ENCODE measurements at places on chromosomes 2 and 18.

- no peak for DNase-seq
Measured at GRCh38 chr2:241855888-241856422, 2.7 kb downstream of the PDCD1 start.

GRCh38 chr2:26179446-26179913 is 6.6 kb downstream of the GAREM2 start:
- no peak for DNase-seq

DNA sequence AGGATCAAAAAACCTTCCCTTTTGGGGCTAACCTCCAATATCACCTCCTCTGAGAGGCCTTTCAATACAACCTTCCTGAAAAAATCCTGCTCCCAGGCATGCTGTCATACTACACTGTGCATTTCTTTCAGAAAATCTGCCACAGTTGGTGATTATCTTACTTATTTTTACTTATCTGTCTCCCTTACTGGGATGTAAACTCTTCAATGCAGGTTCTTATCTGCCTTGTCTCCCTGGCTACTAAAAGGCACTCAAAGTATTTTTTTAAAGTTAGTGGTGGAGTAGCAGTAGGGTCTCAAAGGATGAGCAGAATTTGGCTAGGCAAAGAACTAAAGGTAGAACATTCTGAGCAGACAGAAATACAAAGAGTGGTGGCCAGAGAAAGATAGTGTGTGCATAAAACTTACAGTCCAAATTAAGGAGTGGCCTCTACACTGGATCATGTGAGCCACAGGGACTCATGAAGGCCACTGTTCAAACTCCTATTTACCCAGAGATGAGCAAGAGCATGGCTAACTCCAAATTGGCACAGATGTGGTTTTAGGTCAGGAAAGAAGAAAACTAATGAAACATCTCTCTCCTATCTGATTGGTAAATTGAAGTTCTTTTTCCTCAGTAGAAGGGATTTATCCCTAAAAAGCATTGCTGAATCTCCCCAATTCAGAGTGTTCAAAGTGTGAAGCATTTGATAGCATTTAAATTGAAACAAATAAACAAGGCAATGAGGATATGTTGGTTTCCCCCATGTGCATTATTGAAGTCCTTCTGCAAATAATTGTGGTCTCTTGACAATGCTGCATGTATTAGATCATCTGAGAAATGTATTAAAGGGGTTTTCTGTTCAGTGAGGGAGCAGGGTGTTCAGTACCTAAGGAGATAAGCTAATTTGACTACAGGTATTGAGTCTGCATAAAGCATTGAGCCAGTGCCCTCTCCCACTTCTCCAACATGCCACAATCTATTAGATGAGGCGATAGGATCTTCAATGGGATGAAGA is 285.5 kb downstream of the MREG start:
- DNase-seq, result no peak

- no peak for DNase-seq
Measured at GRCh38 chr2:207938886-207939285, 86.4 kb downstream of the PLEKHM3 start.

GRCh38 chr2:67234440-67234839 is 162.7 kb upstream of the ETAA1 start:
- DNase-seq, result no peak

- DNase-seq, result no peak
Measured at GRCh38 chr18:79400591-79401381, 5.1 kb downstream of the NFATC1 start.

Measured in right renal pelvis (tissue), 4 donors.